ENCODE measurements at places on chromosomes 6 and 20.

- DNase-seq = peak; percentile 6
These were observed 72.4 kb upstream of the BACH2 start for GRCh38 chr6:90369024-90369519.

DNA sequence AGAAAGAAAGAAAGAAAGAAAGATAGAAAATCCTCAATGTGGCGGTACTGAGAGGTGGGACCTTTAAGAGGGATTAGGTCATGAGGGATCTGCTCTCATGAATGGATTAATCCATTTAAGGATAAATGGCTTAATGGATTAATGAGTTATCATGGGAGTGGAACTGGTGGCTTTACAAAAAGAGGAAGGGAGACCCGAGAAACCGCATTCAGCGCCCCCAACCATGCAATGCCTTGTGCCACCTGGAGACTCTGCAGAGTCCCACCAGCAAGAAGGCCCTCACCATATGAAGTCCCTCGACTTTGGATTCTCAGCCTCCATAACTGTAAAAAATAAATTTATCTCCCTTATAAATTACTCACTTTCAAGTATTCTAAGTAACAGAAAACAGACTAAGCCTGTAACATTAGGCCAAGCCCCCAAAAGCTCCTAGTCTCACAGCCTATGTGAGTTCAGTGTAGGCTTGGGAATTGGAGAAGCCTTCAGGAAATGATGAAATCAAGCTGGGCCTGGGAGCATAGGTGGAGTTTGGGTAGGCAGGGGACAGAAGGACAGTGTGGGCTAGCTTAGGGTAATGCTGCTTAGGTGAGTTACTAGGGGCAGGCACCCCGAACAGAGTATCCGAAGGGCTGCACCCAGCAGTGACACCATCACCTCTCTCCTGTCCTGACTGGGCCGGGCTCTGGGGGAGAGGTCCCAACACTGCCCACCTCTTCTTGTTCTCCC is 36.2 kb upstream of the RNF24 start:
- no peak for DNase-seq

- no peak for DNase-seq
These were observed 6.0 kb upstream of the RIPPLY2 start for GRCh38 chr6:83847179-83847578.

DNA sequence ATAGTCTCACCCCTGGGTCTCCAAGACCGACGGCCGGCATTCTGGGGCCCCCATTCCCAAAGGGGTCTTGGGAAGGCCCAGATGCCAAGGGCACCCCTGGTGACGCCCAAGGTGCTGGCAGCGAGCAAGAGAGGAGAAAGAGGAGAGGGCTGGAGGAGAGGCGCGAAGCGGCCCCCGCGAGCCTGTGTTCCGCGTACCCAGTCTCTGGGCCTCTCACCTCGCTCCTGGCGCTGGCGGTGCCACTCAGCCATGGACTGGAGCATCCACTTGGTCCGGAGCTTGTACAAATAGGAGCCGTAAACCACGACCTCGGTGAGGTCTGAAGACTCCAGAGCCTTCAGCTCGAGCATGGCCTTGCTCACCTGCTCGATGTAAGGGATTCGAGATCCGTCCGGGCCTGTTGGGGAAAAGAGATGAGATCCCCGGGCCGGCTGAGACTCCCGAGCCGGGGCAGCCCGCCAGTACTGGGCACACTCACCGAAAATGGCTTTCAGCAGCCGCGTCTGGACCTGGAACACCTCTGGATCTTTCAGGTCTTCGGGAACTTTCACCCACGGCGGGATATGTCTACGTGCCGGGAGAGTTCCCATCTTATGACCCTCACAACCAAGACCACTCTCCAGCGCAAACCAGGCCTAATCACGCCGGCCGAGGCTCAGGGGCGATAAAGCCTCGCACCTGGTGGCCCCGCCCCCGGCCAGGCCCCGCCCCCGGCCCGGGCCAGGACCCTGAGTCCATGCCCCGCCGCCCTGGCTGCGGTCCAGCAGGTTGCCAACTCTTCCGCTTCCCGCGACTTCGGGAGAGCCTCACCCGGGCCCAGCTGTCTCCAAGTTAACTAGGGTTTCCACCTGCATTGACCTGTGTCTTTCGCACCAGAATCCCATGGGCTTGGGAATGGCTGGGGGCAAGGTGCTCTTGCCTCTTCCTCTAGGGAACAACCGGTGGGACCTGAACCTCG is at the start of gene DPPA5:
Gene DPPA5, minus strand, starts transcription at position 641 of the 958 bp plus-strand sequence. Its CDS starts 51 bp downstream, at position 590.
- DNase-seq = no peak

GRCh38 chr20:35711588-35712209 is 12.5 kb downstream of the ROMO1 start:
- no peak for DNase-seq
